PC-3 (cell line): ENCODE measurements at places on chromosomes 7 and 10. TPM values are rescaled to one million over a fixed set of nuclear protein-coding genes. Genes with fewer than 3 reads are reported as not detected.

- no peaks in the 10 kb centered on the region for H3K36me3 ChIP-seq
- H3K27me3 ChIP-seq = no peaks in the 10 kb centered on the region
- no peaks in the 10 kb centered on the region for H3K4me1 ChIP-seq
- H3K27ac ChIP-seq = no peak overlapping the region
Measured at GRCh38 chr10:35728341-35728740, 86.2 kb upstream of the FZD8 start.

- H3K27ac ChIP-seq = no peak overlapping the region
- no peaks in the 10 kb centered on the region for H3K36me3 ChIP-seq
- no peak overlapping the region for H3K4me3 ChIP-seq
- DNase-seq = no peak
- no peaks in the 10 kb centered on the region for H3K27me3 ChIP-seq
- H3K4me1 ChIP-seq = peaks cover 15% of the 10 kb centered on the region
Measured at GRCh38 chr7:79612022-79612421, 158.6 kb upstream of the MAGI2 start.

GRCh38 chr10:116307455-116307854 is 16.8 kb upstream of the CCDC172 start:
- no peak for DNase-seq
- H3K4me3 ChIP-seq = no peak overlapping the region
- H3K36me3 ChIP-seq = no peaks in the 10 kb centered on the region
- no peak overlapping the region for H3K27ac ChIP-seq
- H3K27me3 ChIP-seq = no peaks in the 10 kb centered on the region

DNA sequence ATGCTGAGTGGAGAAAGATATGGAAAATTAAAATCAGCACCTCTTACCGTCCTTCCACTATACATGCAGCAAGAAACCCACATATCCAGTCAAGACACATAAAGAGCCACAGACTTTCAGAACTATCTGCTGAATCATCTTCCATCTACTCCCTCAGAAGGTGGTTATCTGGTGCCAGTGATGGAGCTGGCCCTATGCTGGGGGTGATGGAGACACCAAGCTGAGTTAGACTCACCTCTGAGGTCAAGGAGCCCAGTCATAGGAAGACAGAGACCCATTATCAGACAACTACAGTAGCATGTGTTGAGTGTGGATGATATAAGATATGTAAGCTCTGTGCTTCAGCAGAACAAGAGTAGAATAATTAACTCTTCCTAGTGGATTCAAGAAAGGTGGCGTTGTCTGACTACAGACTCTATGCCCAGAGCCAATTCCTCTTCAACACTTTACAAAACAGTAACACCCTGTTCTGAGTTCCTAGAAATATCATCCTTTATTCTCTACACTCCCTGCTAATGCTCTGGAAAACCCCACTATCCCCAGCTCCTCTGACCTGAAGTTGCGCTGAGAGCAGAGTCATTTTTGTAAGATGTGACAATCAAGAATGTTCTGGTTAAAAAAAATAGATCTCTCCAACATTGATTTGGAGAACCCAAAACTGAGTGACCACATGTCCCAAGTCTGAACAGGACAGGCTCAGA is 14.3 kb downstream of the CYP3A5 start:
- H3K36me3 ChIP-seq = no peaks in the 10 kb centered on the region
- H3K27me3 ChIP-seq = no peaks in the 10 kb centered on the region
- no peak for DNase-seq
- no peaks in the 10 kb centered on the region for H3K4me1 ChIP-seq
- no peak overlapping the region for H3K4me3 ChIP-seq

GRCh38 chr10:62992145-62992721 is 140.9 kb upstream of the NRBF2 start:
- H3K27me3 ChIP-seq = no peaks in the 10 kb centered on the region
- peak overlapping the region; percentile 76 for H3K27ac ChIP-seq
- DNase-seq = peak; percentile 100
- peak overlapping the region; percentile 45 for H3K4me3 ChIP-seq
- peaks cover 72% of the 10 kb centered on the region for H3K4me1 ChIP-seq

DNA sequence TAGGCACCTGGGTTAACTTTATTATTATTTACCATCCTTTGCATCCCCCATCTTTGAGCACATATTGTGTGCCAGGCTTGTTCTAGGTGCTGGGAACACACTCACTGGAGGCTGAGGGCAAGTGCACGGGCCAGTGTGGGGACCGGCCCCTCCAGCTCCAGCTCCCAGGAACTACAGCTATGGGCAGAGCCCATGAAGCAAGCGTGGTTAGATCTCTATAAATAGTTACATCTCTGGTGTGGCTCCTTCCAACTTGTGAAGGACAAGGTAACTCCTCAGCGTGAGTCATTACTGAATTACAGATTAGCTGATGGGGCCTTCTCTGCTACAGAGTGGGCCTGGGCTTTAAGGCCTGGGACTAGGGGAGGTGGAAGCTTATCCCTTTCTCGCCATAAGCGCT is 583.5 kb downstream of the SDK1 start:
- H3K4me1 ChIP-seq = no peaks in the 10 kb centered on the region; the same call in 1 of the 2 replicates
- DNase-seq = no peak
- no peaks in the 10 kb centered on the region for H3K27me3 ChIP-seq
- H3K36me3 ChIP-seq = no peaks in the 10 kb centered on the region
- no peak overlapping the region for H3K27ac ChIP-seq

DNA sequence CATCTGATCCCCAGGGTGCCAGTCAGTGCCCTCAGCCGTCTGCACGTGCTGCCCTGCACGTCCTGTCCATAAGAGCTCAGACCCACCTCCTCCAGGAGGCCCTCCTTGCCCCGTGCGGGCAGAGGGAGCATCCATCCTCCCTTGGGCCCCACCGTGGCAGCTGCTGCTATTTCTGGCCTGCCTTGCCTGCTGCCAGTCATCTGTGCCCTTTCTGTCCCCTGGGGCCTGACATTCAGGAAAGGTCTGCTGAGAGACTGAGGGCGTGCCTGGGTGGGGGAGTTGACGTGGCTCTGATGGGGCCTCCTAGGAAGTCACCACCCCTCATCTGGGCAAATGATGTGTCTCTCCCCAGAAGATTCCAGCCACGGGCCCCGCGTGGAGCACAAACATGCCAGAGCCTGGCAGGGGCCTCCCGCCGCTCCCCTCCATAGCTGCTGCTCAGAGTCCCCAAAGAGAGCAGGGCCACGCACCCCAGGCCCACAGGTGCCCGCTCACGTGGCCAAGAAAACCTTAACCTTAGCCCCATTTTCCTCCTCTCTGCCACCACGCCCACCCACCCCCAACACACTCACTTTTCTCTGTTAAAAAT is 21.8 kb downstream of the DPYSL4 start:
- no peaks in the 10 kb centered on the region for H3K4me1 ChIP-seq
- no peak overlapping the region for H3K27ac ChIP-seq
- no peaks in the 10 kb centered on the region for H3K27me3 ChIP-seq

DNA sequence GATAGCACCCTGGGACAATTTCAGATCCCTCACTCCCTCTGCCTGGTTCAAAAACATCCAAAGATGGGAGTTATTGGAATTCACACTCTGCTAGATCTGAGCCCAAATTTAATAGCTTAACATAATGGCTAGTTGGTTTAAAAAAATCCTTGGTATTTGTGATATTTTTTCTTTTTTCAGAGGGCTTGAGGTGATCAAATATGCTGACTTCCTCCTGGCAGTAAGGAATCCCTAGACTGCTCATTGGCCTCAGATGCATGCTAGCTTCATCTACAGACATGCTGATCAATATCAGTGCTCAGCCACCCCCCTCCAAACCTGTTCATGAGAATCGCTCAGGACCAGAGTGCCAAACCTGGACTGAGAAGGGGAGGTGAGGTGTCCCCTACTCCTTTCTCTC is 74.7 kb upstream of the PLPP4 start:
- H3K27ac ChIP-seq = no peak overlapping the region
- H3K27me3 ChIP-seq = no peaks in the 10 kb centered on the region
- no peaks in the 10 kb centered on the region for H3K36me3 ChIP-seq
- DNase-seq = no peak

- no peak overlapping the region for H3K4me3 ChIP-seq
- no peak for DNase-seq
- peaks cover 71% of the 10 kb centered on the region for H3K27me3 ChIP-seq
- no peaks in the 10 kb centered on the region for H3K4me1 ChIP-seq
Measured at GRCh38 chr10:67269828-67270227, 344.0 kb downstream of the LRRTM3 start.

DNA sequence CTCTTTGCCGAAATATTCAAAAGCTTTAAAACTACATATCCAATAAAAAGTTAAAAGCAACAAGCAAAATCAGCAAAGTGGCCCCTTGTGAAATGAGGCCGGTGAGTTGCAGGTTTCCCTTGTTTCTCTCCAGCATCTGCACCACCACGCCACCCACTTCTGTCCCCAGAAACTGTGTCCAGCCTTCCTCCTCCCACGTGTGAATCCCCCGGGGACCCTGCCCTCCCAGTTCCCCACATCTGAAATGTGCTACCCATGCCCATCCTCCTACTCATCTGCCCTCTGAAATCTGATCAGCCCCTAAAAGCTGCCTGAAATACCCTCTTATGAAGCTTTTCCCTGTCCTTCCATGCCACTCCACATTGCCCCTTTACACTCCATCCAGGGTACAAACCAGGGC is 3.8 kb downstream of the ALOX5 start:
- H3K4me1 ChIP-seq = peaks cover 24% of the 10 kb centered on the region
- no peaks in the 10 kb centered on the region for H3K36me3 ChIP-seq
- H3K27ac ChIP-seq = no peak overlapping the region
- no peak overlapping the region for H3K4me3 ChIP-seq

DNA sequence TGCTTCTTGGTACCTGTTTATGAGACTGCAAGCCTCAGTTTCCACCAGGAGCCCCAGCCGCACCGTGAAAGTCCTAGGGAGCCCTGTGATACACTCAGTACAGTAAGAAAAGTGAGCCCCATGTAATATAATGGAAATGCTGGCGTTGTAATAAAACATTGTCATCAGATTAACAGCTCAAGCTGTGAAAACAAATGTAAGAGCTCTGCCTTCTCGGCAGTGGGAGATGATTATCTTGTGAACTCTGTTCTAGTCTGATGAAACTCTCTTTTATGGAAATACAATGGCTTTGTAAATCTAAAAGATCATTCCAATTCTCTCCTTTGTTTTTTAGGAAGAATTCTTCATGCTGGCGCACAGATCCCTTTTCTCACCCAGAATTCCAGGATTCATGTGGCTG is 299.9 kb downstream of the ABCA13 start:
- H3K27ac ChIP-seq = no peak overlapping the region
- H3K36me3 ChIP-seq = no peaks in the 10 kb centered on the region
- H3K4me1 ChIP-seq = no peaks in the 10 kb centered on the region
- DNase-seq = no peak

- no peak overlapping the region for H3K4me3 ChIP-seq
- no peaks in the 10 kb centered on the region for H3K4me1 ChIP-seq
- no peaks in the 10 kb centered on the region for H3K36me3 ChIP-seq
- no peaks in the 10 kb centered on the region for H3K27me3 ChIP-seq
- no peak for DNase-seq
Measured at GRCh38 chr10:24694086-24694485, 29.6 kb downstream of the ARHGAP21 start.

- H3K27me3 ChIP-seq = peaks cover 12% of the 10 kb centered on the region
- no peaks in the 10 kb centered on the region for H3K4me1 ChIP-seq
- no peak overlapping the region for H3K4me3 ChIP-seq
- no peak overlapping the region for H3K27ac ChIP-seq
Measured at GRCh38 chr10:8321990-8322389, 267.5 kb downstream of the GATA3 start.

DNA sequence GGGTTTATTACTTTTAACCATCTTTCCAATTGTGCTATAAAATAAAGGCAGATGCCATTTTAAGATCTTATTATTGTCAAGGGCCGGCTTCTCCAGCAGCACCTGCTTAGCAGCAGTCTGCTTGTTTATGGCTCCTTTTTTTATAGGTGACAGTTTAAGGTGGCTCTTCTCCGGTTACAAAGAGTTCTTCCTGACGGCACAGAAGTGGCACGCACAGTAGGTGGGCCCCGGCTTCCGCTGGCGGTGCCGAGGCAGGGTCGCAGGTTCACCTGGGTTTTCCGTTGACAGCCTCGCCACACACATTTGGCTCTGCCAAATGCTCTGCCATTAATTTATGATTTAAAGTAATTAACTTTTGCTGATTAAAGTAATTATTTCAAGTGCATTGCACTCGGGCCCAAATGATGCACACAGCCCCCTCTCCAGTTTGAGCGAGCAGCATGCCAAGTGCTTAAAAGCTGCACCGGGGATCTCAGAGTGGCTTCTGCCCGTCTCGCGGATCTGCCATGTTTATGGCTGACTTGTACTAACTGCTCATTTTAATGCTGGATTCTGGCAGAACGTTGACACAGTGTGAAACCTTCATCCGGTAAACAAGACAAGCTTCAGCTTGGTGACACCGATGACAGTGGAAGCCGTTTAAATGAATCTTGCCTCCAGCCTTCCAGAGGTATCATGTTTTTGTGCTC is 355.1 kb upstream of the MKI67 start:
- no peaks in the 10 kb centered on the region for H3K36me3 ChIP-seq
- H3K4me1 ChIP-seq = no peaks in the 10 kb centered on the region
- H3K27ac ChIP-seq = no peak overlapping the region
- no peak overlapping the region for H3K4me3 ChIP-seq

DNA sequence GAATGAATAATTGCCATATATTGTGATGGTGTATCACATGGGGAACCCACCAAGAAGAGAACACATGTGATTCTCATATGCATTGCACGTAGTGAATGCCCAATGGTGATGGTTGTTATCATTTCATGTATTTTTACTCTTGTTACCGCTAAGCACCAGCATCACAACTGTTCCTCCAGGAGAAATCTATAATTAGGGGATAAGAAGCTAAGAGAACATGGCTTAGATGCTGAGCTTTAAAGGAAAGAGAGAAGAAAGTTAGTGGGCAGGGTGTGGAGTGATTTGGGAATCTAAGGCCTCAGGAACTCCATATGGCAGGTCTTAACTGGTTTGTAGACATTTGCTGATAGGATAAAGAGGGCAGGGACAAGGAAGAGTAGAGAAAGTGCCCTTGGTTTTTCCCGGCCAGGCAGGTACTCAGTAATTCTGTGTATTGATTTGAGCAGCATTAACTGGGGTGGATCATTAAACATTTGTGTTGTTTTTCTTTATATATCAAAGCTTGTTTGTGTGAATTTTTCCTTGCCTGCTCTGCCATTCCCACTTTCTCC is 145.9 kb downstream of the LRRC4 start:
- no peaks in the 10 kb centered on the region for H3K4me1 ChIP-seq
- no peak overlapping the region for H3K27ac ChIP-seq
- peaks cover 23% of the 10 kb centered on the region for H3K36me3 ChIP-seq
- H3K4me3 ChIP-seq = no peak overlapping the region
- H3K27me3 ChIP-seq = no peaks in the 10 kb centered on the region

- H3K27ac ChIP-seq = peak overlapping the region; percentile 67
- DNase-seq = peak; percentile 86
- H3K27me3 ChIP-seq = no peaks in the 10 kb centered on the region
- H3K36me3 ChIP-seq = peaks cover 1% of the 10 kb centered on the region; the same call in 1 of the 2 replicates
Measured at GRCh38 chr10:100364735-100365391, 17.8 kb downstream of the SCD start.

GRCh38 chr10:114482480-114483304 is 78.4 kb upstream of the AFAP1L2 start:
- H3K36me3 ChIP-seq = no peaks in the 10 kb centered on the region
- DNase-seq = no peak
- no peak overlapping the region for H3K27ac ChIP-seq
- H3K4me1 ChIP-seq = peaks cover 4% of the 10 kb centered on the region; the same call in 1 of the 2 replicates
- H3K4me3 ChIP-seq = no peak overlapping the region

- no peak for DNase-seq
- no peaks in the 10 kb centered on the region for H3K27me3 ChIP-seq
- no peak overlapping the region for H3K27ac ChIP-seq
- peaks cover 7% of the 10 kb centered on the region for H3K4me1 ChIP-seq
- H3K4me3 ChIP-seq = no peak overlapping the region
Measured at GRCh38 chr10:132162021-132162531, 24.7 kb upstream of the DPYSL4 start.

Gene ATP5F1C
- 167 and 177 TPM in 2 replicates for total RNA-seq

Gene CDK1
- 166 and 202 TPM in 2 replicates for total RNA-seq

Gene GNAT3
- total RNA-seq = not detected in 2 replicates

Gene IFIT1
- 14.1 and 19.6 TPM in 2 replicates for total RNA-seq

Gene ABCC2
- 0.35 and 2.4 TPM in 2 replicates for total RNA-seq

Gene C10orf105
- not detected in 2 replicates for total RNA-seq

Gene GARS1
- 95.4 and 106 TPM in 2 replicates for total RNA-seq

Gene COL13A1
- 201 and 299 TPM in 2 replicates for total RNA-seq
